AG04450 (cell line): ENCODE measurements at places on chromosomes 6 and 20.
A peak's percentile ranks its signal among the peaks of the same experiment; 100 is the strongest.

DNA sequence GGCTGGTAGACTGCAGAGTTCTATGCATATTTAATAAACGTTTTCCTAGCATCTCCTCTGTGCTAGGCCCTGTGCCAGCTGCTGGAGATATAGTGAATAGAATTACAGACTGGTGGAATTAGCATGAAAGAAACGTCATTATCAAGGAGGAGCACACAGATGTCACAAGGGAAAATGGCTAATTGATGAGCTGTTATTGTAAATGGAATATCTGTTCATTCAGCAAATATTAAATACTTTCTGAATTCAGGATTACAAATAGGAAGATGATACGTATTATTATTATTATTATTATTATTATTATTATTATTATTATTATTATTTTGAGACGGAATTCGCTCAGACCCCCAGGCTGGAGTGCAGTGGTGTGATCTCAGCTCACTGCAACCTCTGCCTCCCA lies 1.2 kb downstream of the AAR2 start:
- DNase-seq, result no peak

DNA sequence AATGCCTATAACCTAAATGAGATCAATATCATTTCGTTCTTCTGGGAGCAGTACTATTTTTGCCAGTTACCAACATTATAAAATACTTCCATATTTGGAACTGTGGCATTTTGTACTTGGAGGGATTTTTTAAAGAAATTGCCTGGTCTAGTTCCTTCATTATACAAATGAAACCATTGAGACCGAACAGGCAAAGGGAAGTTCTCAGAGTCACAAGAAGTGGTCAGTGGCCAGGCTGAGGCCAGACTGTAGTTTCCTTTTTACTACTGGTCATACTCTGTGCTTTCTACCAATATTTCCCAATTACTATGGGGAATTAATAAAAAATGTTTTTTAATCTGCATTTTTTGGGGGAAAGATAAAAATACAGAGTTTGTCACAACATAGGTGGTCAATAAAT lies 332.0 kb downstream of the NRN1 start:
- DNase-seq, result no peak

DNA sequence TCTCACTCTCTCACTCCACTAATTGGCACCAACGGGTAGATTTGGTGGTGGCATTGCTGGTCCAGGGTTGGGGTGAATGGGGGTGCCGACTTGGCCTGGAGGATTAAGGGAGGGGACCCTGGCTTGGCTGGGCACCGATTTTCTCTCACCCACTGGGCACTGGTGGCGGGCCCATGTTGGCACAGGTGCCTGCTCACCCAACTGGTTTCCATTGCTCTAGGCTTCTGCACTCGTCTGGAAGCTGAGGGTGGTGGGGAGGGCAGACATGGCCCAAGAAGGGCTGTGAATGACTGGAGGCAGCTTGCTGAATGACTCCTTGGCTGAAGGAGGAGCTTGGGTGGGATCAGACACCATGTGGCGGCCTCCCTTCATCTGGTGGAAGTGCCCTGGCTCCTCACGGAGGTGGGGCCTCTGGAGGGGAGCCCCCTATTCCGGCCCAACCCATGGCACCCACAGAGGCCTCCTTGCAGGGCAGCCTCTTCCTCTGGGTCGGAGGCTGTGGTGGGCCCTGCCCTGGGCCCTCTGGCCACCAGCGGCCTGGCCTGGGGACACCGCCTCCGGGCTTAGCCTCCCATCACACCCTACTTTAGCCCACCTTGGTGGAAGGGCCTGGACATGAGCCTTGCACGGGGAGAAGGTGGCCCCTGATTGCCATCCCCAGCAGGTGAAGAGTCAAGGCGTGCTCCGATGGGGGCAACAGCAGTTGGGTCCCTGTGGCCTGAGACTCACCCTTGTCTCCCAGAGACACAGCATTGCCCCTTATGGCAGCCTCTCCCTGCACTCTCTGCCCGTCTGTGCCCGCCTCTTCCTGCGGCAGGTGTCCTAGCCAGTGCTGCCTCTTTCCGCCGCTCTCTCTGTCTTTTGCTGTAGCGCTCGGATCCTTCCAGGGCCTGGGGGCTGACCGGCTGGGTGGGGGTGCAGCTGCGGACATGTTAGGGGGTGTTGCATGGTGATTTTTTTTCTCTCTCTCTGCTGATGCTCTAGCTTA lies 11.2 kb downstream of the VEGFA start:
- DNase-seq, result no peak

DNA sequence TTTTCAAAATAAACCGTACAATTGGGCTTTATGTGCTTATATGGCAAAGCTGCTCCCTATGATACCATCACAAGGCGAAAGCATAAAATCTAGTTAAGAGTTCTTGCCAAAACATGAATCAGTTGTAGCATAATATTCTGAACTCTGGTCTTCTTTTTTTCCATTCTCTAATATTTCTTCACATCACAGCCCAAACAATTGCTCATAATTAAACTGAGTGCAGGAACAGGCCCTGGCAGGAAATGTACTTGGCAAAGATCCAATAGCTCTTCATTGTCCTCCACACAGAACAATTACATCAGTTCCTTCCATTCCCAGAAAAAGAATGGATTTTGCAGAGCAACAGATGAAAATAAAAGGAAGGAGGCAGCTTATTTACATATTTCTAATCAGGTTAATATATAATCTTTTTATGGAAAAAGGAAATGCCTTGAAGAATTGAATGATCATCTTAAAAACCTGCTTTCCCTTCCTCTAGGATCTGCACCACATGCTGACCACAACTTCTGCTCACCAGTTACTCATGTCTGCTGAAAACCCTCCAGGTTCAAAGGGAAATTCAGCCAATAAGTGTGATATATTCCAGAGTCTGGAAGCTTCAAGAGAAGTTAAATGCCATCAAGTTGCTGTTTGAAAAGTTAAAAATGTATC lies 123.3 kb upstream of the COL21A1 start:
- DNase-seq, result peak; percentile 59

DNA sequence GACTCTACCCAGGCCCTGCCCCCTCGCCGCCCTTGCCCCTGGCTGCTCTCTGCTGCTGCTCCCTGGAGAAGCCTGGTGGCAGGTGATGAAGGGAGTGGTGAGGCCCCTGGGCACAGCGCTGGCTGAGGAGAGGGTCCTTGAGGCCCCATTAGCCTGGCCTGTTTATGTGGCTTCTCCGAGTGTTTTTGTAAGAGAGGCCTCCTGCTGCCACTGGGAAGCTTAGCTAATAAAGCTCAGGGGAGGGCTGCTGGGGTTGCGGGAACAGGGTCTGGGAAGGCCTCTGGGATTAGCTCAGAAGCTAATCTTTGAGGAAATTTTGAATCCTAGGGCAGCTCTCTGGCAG lies 15.5 kb downstream of the EBF4 start:
- DNase-seq, result no peak

DNA sequence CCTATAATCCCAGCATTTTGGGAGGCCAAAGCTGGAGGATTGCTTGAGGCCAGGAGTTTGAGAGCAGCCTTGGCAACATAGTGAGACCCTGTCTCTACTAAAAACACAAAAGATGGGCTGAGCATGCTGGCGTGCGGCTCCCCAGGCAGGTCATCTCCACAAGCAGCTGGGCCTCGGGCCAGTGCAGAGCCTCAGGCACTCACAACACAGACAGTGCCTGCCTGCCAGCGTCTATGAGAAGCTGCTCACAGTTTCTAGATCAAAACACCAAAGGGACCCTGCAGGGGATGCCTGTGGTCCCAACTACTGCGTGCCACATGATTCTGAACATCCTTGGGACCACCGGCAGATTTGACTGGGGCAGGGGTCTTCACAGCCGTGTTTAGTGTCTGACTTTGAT lies 59.4 kb downstream of the GINS1 start:
- no peak for DNase-seq

DNA sequence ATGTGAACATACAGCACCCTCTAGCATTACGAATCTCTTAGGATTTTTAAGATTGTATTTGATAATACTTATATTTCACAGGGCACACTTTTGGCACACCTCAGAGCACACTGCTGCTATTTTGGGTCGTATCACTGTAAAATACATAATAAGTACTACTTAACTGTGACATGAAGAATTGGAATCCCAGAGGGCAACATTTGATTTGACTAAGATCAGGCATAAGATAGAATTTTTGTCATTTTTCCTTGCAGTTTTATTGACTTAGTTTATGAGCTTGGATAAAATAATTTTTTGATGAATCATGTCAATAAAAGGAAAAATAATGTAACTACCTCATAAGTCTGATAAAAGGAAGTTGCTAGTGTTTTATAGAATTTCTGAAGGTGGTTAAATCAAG lies 22.4 kb downstream of the MRS2 start:
- no peak for DNase-seq

GRCh38 chr6:36383606-36384005 lies 3.9 kb downstream of the ETV7 start:
- no peak for DNase-seq

- DNase-seq, result no peak
These were observed 4.9 kb downstream of the TCF15 start for GRCh38 chr20:605237-605636.

DNA sequence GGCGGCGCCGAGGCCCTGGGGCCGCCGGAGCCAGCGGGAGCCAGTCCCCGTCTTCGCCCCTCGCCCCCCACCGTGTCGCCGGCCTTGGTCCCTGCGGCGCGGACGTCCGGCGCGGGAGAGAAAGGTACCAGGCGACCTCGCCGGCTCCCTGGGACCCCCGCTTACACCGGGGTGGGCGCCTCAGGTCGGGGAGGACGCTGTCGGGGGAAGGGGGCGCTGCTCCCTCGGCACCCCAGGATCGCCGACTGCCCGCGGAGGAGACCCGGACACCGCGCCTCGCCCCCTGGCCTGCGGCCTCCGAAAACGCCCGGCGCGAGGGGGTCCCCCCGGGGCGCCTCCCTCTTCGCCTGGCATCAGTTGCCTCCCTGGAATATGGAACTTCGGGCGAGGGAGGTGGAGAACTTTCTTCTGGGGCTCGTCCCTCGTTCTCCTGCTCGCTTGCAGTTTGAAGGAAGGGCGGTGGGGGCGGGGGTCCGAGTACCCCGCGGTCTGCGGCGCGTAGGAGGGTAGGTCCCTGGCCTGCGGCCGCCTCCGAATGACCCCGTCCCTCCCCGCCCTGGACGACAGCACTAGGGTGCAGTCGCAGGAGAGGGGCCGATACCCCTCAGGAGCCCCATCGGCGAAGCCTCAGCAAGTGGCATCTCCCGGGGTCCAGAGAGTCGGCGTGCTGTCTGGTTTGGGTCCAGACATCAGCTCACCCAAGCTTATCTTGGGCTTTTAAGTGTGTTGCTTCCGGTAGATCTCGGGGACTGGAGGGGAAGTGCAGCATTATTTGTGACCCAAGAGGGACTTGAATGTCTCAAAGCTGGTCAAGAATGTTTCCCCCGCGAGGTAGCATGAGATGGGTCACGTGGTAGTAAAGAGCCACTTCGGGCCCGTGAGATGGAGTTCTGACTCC lies 549 bp downstream of the ANKRD6 start:
- no peak for DNase-seq

GRCh38 chr6:127190552-127190951 lies 72.1 kb downstream of the RSPO3 start:
- no peak for DNase-seq

DNA sequence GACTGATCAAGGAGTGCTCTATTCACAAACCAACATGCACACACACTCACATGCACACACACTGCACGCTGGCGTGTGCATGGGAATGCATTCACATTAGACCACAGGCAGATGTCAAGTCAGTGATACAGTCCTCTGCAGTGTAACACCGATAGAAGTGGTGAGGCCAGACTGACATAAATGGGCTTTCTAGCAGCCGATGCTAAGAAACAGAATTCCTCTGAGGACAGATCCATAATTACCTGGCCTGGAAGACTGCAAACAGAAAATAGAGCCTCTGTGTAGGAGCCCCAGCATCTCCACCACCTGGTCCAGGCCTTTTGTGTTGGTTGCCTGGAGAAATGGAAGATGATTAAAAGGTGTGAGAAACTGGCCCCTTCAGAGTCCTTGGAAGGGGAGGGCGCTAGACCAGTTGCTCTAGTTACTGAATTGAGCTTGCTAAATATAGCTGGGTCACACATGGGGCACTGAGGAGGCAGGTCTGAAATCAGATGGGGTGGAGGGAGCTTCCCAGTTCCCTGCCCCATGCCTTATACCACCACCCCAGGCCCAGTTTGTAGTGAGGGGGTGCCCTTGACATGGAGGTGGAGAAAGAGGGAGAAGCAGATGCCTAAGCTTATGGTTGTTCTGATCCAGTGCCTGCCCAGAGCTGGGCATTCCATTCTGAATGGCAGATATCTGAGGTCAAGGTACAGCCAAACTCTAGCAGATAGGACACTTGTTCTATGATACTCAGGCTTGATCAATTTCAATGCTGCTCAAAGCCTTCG lies 233.8 kb downstream of the LRFN2 start:
- DNase-seq, result no peak

- DNase-seq, result no peak
These were observed 67.5 kb upstream of the FYN start for GRCh38 chr6:111940801-111941200.

GRCh38 chr20:20823476-20823881 lies 111.0 kb upstream of the RALGAPA2 start:
- no peak for DNase-seq

DNA sequence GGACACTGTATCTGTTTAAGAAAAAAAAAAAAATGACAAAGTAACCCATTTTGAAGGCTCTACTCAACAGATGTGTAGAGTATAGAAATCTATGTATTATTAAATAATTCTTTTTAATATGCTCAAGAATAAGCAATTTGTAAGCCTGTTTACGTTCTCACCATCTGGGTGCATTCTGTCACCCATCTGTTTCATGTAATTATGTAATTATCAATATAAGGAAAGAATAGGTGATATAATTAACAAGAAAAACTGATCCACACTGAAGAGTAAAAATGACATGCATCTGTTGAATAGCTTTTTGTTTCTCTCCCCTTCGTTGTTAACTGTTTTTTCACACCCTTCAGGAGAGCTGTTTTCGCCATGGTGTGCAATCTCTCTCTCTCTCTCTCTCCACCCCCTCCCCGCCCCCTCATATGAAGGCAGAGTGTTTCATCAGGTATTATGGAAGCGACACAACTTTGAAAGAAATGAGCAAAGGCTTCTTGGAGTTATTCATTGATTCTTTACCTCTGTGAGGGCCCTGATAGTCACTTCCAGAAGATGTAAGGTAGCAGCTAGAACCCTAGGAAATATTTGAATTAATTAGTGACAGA lies 154.3 kb upstream of the INSM1 start:
- DNase-seq, result no peak

- no peak for DNase-seq
These were observed 928.3 kb downstream of the TBC1D32 start for GRCh38 chr6:120405947-120406346.

DNA sequence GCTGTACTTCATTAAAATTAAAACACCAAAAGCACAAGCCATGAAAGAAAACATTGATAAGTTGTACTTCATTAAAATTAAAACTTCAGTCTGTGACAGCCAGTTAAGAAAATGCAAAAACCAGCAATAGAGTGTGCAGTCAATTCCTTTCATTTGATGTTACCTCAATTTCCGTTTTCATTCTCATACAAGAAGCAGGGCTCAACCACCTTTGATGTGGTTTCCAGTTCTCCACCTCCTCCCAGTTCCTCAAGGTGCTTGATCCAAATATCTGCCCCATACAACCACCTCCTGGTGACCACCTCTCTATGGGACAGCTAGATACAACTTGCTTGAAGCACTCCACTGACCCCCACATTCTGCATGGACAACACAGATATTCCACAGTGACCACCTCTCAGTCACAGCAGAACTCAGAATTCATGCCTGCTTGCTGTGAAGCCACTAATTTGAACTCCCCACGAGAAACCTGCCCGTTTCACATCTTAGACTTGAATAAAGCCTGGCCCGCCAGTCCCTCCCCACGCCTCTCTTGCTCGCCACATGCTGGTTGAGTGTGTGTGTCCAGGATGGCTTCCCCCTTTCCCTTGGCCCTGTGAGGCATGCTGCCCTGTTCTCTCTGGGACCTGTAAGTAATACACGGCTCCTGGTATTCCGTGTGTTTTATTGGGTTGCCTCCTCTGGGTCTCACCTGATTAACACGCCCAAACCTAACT lies 66.1 kb downstream of the FAM50B start:
- no peak for DNase-seq
